Activated CD4-positive, alpha-beta T cell treated with anti-CD3 and anti-CD28 coated beads, Interleukin-2, amount 50 U/mL, for 1 hour (primary cell): ENCODE measurements at places on chromosomes 1 and 21.

GRCh38 chr1:216532251-216532798, 109.1 kb upstream of the USH2A start:
- DNase-seq: no peak

DNA sequence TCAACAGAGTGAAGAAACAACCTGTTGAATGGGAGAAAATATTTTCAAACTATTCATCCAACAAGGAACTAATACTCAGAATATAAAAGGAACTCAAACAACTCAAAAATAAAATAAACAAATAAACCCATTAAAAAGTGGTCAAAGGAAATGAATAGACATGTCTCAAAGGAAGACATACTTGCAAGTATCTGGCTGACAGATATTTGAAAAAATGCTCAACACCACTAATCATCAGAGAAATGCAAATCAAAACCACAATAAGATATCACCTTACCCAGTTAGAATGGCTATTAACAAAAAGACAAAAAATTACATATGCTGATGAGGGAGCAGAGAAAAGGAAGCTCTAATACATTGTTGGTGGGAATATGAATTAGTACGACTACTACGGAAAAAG, 38.2 kb downstream of the TNFSF4 start:
- DNase-seq: no peak

- no peak for DNase-seq
These were observed 343.6 kb downstream of the PTPRU start for GRCh38 chr1:29579821-29580425.

GRCh38 chr1:52057255-52057654, 1.2 kb downstream of the BTF3L4 start:
- no peak for DNase-seq

- no peak for DNase-seq
These were observed 76.4 kb downstream of the CTH start for GRCh38 chr1:70487459-70487815.

GRCh38 chr1:208950206-208950605, 633.3 kb upstream of the CAMK1G start:
- DNase-seq: no peak

GRCh38 chr1:1020415-1021009, 592 bp downstream of the AGRN start:
- DNase-seq: no peak

GRCh38 chr1:169202791-169203665, 96.5 kb downstream of the ATP1B1 start:
- no peak for DNase-seq

GRCh38 chr1:202203238-202204039, 9.8 kb downstream of the LGR6 start:
- no peak for DNase-seq

DNA sequence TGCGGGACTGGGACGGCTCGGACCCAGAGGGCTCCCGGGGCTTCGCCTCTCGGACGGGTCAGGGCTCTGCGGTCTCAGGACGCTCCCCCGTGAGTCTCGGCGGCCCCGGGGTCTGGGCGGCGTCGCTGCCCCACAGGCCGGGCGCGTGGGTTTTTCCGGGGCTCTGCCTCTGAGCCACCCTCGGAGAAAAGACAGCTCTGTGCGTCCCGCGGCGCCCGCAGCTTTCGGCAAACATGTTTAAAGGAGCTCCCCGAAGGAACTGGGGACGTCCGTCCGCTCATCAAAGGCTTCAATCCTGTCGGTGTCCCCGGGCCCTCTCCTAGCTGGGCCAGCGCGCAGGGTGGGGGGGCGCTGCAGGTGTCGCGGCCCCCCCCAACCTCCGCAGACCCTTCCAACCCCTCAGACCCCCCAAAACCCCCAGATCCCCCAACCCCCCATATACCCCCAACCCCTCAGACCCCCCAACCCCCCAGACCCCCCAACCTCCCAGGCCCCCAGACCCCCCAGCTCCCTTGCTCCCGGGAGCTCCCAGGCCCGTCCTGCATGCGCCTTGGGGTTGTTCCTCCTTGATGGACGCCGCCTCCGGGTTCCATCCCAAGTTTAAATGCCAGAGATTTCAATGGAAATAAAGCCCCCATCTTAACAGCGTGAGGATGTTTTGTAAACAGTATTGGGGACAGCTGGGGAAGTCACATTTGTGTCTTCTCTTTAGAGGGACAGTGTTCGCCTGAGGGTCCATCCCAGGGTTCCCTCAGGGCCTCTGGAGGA, 996 bp upstream of the C1orf159 start:
- peak; percentile 38 for DNase-seq

- no peak for DNase-seq
These were observed 136.9 kb upstream of the ERRFI1 start for GRCh38 chr1:8163039-8163438.

DNA sequence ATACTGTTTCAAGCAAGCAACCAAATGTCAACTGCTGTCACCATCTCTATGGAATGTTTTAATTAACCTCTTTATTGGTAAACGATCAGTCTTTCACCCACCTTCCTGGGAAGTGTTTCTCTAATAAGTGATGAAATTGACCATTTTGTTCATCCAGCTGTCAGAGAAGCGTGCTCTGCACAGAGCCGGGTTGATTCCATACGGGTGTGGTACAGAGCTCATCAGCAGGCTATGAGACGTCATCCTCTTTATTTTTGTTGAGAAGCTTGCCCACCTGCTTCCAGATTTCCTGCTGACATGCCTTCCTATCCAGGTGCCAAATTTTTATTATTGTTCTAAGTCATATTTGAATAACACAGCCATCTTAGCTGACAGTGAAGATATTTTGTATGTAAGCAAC, 482.5 kb downstream of the RWDD3 start:
- no peak for DNase-seq

GRCh38 chr1:225937048-225937968, 3.7 kb downstream of the LEFTY2 start:
- no peak for DNase-seq

GRCh38 chr1:53681351-53681976, 57.5 kb downstream of the GLIS1 start:
- no peak for DNase-seq

DNA sequence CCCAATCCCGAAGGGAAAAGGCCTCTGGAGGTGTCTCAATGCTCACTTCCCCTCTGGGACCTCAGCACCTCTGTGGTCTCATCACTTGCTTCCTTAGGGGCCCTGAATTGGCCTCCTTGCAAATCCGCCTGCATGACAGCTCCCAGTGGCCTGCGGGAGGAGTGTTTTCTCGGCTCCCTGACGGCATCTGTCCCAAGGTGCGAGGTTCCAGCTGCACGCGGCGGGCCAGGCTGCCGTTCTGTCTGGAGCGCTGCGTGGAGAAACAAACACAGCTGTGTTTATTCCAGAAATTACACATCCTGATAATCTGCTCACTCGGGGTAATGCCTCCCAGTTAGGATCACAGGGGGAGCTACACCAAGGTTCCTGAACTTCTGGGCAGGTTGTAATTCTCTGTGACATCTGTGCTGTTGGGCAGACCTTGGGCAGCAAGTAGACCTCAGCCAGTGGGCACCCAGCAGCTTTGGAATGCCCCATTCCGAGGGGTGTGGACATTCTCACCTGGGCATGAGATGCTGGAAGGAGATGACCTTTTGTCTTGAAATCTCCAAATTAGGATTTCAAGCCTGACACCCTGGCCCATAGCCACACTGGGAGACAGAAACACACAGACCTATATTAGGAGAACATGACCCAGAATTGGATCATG, 18.2 kb downstream of the EPHB2 start:
- no peak for DNase-seq

DNA sequence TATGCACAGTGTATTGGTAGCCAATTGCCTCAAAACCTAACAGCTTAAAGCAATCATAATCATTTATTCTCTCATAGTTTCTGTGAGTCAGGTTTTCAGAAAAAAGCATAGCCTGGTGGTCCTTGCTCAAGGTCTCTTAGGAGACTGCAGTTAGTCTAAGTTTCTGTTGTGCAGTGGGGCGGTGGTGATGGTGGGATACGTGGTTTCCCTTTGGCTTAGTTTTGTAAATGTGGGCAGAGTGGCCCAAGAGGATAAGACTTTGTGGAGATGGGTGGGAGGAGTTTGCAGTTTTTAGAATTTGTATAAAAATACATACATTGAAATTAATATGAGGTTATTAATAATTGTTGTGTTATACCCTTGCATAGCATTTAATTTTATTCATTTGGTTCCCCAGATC, 68.6 kb downstream of the NOS1AP start:
- DNase-seq: no peak

- no peak for DNase-seq
These were observed 19.8 kb downstream of the SERINC2 start for GRCh38 chr1:31432592-31433395.

DNA sequence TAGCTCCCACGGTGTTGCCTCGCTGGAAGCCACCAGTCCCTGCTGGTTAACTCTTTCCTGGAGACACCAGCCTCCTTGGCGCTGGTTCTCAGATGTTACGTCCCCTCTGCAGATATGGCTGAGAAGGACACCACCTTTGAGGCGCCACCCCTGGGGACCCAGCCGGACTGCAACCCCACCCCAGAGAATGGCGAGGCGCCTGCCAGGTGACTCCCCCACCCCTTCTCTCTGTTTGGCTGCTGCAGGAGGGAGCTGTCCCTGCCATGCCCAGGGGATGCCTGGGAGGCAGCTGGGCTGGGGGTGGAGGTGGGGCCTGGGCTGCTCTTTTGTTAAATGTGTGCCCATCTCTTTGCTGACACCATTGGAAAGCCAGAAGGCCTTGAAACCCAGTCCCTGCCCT, 43.6 kb upstream of the TNFRSF1B start:
- DNase-seq: no peak

GRCh38 chr1:58927041-58927721, 143.3 kb upstream of the JUN start:
- DNase-seq: no peak
